Ecto neural progenitor cell (in vitro differentiated cells): ENCODE measurements at places on chromosomes 11 and 22.

DNA sequence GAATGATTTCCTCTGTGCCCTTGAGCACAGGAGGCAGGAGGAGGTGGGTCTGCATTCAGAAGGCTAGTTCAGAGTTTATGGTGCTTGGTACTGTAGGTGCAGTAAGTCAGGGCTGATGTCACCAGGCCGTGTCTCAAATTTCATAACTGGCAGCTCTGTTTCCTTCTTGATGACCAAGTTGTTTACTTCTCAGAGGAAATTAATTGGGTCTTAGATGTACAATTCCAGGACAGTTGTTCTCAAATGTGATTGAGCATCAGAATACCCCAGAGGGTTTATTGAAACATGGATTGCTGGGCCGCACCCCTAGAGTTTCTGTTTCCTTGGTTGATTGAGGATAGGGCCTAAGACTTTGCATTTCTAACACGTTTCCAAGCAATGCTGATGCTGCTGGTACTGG lies 6.2 kb downstream of the AMOTL1 start:
- DNase-seq: no peak

GRCh38 chr11:131299598-131300438 lies 70.6 kb upstream of the NTM start:
- DNase-seq: no peak

- DNase-seq: no peak
Measured at GRCh38 chr11:13260201-13260962, 17.2 kb upstream of the BMAL1 start.

DNA sequence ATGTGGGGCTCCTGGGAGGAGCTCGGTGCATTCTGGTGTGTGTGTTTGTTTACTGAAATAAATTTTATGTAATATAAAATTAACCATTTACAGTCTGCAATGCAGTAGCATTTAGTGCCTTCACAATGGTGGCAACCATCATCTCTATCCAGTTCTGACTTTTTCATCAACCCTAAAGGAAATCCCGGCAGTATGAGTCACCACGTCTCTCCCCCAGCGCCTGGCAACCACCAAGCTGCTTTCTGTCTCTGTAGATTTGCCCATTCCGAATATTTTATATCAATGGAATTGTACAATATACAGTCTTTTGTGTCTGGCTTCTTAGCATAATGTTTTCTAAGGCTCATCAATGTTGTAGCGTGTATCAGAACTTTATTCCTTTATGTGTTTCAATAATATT lies 300.5 kb downstream of the MIAT start:
- DNase-seq: no peak

- no peak for DNase-seq
Measured at GRCh38 chr11:57434640-57435546, 8.0 kb upstream of the SLC43A3 start.
